ENCODE measurements at places on chromosomes 3 and 15. TPM values are rescaled to one million over a fixed set of nuclear protein-coding genes. Genes with fewer than 3 reads are reported as not detected.
A peak's percentile ranks its signal among the peaks of the same experiment; 100 is the strongest.

DNA sequence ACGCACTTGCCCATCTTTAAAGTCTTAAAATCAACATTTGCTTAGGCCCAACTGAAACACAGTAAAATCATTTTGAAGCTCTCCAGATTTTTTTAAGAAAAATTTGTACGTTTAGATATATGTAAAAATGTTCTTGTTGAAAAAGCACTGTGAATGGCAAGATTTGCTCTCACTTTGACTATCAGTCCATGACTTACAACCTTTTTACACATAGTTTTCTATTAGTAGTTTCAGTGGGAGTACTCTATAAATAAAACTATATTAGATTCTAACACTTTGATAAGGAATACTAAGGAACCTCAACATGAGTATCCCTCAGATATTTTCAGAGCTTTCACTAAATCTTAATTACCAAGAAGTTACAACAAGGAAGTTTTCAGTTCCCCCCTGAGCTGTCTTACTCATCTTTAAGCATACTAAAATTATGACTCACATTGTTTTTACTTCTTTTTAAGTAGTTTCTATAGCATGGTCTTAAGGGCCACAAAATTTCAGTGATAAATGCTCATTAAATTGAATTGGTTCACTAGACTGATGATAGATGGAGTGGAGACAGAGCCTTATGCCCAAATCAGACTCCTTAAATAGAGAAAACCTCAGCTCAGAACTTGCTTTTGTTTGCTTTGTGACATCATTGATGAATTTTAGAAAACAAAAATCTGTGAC is 31.6 kb upstream of the RAP2B start:
- peaks cover 9% of the 10 kb centered on the region for H3K4me1 ChIP-seq
- no peak overlapping the region for H3K4me3 ChIP-seq
- peak overlapping the region; percentile 42 for H3K27ac ChIP-seq
- H3K27me3 ChIP-seq, result no peaks in the 10 kb centered on the region

- H3K4me3 ChIP-seq, result no peak overlapping the region
- H3K27me3 ChIP-seq, result no peaks in the 10 kb centered on the region
- no peaks in the 10 kb centered on the region for H3K36me3 ChIP-seq
- DNase-seq, result no peak
- no peak overlapping the region for H3K27ac ChIP-seq
Measured at GRCh38 chr3:49465270-49466034, 4.6 kb upstream of the DAG1 start.

GRCh38 chr3:160577556-160578195 is 12.3 kb upstream of the KPNA4 start:
- no peaks in the 10 kb centered on the region for H3K4me1 ChIP-seq
- H3K27me3 ChIP-seq, result no peaks in the 10 kb centered on the region
- H3K4me3 ChIP-seq, result no peak overlapping the region
- H3K27ac ChIP-seq, result no peak overlapping the region
- no peak for DNase-seq

- no peaks in the 10 kb centered on the region for H3K36me3 ChIP-seq
- no peaks in the 10 kb centered on the region for H3K27me3 ChIP-seq
- H3K4me1 ChIP-seq, result no peaks in the 10 kb centered on the region
- no peak for DNase-seq
Measured at GRCh38 chr3:96860882-96861281, 46.5 kb downstream of the EPHA6 start.

GRCh38 chr3:113910966-113911365 is 36.8 kb upstream of the ZDHHC23 start:
- H3K4me3 ChIP-seq, result no peak overlapping the region
- no peaks in the 10 kb centered on the region for H3K27me3 ChIP-seq
- no peaks in the 10 kb centered on the region for H3K36me3 ChIP-seq

- H3K27ac ChIP-seq, result no peak overlapping the region
- no peak for DNase-seq
- H3K4me3 ChIP-seq, result no peak overlapping the region
Measured at GRCh38 chr15:60095711-60096110, 91.6 kb downstream of the FOXB1 start.

- H3K36me3 ChIP-seq, result no peaks in the 10 kb centered on the region
- 0 out of 2 replicates have a peak, but pooled peaks cover 4% of the 10 kb centered on the region for H3K4me1 ChIP-seq
- no peak for DNase-seq
- H3K27ac ChIP-seq, result no peak overlapping the region
- H3K4me3 ChIP-seq, result no peak overlapping the region
- no peaks in the 10 kb centered on the region for H3K27me3 ChIP-seq
Measured at GRCh38 chr3:195709676-195710085, 11.1 kb upstream of the MUC20 start.

DNA sequence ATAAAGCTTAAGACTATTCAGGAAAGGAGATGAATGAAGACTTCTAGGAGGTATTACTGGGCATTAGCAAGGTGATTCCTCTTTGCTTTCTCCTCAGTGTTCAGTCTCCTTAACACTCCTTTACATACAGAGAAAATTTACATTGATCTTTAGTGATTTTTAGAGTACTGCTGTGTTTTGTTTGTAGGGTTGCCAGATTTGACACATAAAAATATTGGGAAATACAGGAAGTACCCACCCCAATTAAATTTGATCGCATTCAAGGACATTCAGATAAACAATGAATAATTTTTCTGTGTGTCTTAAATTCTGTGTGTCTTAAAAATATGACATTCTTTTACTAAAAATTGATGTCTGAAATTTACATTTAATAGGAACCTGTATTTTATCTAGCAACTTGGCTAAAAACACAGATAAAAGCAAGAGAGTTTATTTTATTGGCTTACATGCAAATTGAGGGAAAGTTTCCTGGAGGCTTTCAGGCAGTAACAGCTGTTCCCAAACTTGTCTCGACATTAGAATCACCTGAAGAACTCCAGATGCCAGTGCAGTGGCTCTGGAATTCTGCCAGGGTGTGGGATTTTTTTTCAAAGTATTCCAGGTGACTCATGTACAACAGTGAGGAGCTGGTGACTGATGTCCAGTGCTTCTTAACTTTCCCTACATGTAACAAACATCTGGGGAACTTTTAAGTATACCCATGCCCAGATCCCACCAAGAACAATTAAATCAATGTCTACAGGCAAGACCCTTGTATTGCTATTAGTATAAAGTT is 23.4 kb upstream of the PLOD2 start:
- no peak overlapping the region for H3K4me3 ChIP-seq
- H3K4me1 ChIP-seq, result no peaks in the 10 kb centered on the region
- H3K27me3 ChIP-seq, result no peaks in the 10 kb centered on the region

DNA sequence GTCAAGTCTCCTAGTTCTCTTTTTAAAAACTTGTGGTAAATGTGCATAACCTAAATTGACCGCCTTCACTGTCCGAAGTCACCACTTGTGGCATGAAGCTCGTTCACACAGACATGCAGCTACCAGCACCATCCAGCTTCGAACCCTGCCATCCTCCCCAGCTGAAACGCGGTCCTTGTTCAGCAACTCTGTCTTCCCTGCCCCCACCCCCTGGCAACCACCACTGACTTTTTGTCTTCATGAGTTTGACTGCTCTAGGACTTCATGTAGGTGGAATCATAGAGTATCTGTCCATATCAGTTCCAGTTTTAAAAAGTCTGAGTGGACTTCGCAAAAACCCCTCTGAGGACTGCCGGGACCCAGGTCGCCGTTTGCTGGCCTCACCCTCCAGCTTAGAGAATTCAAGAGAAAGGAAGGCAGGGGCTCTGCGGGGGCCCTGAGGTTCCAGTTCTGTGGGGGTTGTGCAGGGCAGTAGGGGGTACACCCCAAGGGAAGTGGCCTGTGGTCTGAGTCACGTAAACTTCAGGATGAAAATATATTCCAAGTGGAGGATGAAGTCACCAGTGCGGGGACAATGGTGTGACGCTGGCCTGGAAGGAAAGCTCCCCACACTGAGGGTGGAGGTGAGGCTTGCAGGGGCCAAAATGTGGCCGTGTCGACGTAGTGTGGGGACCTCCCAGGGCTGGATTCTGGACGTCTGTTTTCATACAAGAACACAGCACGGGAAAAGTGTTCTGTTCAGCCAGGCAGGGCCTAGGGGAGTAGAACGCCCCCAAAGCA is 67.6 kb downstream of the ABTB1 start:
- no peaks in the 10 kb centered on the region for H3K27me3 ChIP-seq
- H3K4me1 ChIP-seq, result peaks cover 22% of the 10 kb centered on the region
- H3K36me3 ChIP-seq, result peaks cover 7% of the 10 kb centered on the region
- no peak for DNase-seq

DNA sequence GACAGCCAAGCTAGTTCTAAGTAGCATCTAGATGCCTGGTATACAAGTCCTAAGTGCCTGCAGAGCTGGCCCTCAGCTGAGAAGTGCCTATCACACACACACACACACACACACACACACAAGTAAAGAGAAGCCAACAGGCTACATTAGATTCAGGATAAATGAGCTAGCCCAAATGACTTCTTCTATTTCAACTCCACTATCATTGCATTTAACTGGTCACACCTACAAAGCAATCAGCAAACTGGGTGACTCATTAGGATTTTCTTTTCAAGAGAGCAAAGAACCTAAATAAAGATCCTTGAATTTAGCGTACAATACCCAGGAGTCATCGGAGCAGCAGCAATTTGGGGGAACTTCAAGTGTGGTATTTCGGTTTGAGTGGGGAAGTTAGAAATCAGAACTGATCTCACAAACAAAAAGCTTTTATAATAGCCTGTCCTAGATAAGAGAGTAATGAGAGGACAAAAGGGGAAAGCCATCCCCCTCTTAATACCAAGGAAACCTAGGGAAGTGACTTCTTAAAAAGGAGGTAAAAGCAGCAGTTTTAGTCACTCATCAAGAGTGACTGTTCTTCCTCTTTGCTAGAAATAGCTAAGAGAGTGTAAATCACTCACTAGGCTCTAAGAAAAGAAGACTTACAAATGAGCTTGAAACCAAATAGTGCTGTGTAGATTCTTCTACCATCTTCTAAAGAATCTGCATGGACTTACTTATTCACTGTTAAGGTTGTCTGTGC is 112.7 kb downstream of the TNIK start:
- H3K4me1 ChIP-seq, result peaks cover 78% of the 10 kb centered on the region
- H3K36me3 ChIP-seq, result peaks cover 9% of the 10 kb centered on the region
- DNase-seq, result peak; percentile 95
- H3K27ac ChIP-seq, result peak overlapping the region; percentile 94

DNA sequence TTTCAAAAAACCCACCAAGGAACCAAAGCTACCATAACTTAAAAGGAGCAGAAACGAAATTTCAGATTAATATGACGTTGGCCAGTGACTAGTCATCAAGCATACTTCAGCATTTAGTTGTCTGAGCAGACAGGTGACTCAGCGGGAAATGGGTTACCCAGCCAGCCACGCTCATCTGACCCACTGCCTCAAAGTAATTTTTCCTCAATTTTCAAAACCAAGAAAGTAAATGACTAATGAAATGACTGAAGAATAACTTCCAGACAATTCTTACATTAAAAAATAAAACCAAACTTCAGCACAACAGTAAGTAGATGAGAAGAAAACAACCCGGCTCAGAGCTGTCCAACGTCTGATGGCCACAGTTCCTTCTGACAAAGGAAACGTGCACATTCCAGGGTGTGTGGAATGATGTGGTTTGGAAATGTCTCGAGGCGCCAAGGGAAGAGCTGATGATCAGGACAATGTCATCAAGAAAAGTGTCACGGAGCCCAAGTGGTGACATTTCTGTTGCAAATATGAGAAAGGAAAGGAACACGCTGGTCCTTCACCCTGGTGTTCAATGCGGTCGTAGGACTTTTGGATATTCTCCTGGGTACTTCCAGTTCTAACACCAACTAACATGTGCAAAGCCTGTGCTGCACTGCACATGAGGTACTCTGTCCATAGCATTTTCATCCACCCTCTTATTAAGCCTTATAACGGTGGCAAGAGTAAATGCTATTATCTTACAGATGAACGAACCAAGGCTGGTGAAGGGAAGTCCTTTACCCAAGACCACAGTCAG is 79.1 kb downstream of the FOXP1 start:
- no peak overlapping the region for H3K27ac ChIP-seq
- DNase-seq, result no peak
- H3K27me3 ChIP-seq, result no peaks in the 10 kb centered on the region
- H3K4me3 ChIP-seq, result no peak overlapping the region
- H3K4me1 ChIP-seq, result no peaks in the 10 kb centered on the region

DNA sequence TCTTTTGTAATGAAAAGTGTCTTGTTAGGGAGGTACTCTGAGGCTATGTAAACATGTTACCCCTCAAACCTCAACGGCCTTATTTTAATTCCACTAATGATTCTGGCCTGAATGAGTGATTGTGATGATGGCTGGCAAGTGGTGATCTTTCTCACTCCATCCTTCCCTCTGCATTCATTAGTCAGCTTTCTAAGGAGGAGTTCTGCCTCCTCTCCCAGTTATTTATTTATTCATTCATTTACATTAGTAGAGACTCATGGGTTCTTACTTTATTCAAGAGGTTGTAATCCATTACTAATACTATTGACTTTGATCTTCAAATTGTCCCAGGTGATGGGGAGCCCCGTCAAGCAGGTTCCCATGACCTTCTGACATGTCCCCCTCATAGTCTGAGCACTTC is 35.3 kb downstream of the GNB5 start:
- no peak overlapping the region for H3K4me3 ChIP-seq
- peaks cover 5% of the 10 kb centered on the region for H3K36me3 ChIP-seq
- DNase-seq, result no peak
- H3K27ac ChIP-seq, result no peak overlapping the region
- H3K27me3 ChIP-seq, result no peaks in the 10 kb centered on the region

GUCA1C gene
- not detected for total RNA-seq

GCHFR gene
- 43.9 TPM for total RNA-seq

CLDN1 gene
- 10.7 TPM for total RNA-seq

Data from GM12878 (cell line).